ENCODE measurements at places on chromosomes 5 and 9.

DNA sequence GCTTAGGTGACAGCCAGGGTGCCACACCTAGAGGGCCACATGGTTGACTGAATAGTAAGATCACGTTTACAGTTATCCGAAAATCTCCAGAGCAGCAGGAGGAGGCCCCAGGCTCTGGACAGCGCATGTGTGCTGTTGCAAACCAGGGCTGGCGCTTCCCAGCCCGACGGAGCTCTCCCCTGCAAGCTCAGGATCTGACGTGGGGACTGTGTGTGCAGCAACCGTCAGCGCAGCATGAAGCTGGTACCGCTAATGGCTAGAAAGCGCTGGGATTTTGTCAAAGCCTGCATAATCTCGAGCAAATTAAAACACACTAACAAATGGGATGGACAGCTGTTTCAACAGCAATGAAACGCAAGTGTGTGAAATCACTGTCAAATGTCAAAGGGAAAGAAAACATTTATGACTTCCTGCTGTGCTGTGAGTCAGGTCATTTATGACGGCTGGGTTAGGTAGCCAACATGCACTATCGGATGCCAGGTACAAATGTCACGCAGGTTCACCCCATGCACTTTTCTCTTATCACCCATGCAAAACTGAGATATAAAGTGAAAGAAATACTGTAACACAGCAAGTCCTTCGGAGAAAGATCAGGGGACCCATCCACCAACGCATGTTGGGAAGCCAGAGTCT is 7.5 kb downstream of the SURF4 start:
- DNase-seq, result no peak

DNA sequence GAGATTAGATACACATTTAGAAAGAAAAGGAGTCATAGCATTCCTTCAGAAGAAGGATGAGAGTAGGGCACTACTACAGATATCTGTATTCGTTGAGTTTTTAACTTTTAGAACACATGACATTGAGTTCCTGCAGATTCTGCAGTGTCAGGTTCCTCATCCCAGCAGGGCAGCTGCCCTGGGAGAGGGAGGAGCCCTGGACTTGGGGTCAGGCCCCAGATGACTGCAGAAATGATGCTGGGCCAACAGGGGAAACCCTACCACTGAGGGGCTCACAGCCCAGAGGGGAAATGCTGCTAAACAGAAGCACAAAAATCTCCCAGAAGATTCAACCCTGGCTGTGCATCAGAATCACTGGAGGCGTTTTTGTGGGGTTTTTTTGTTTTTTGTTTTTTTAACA is 68.9 kb upstream of the TAF1L start:
- no peak for DNase-seq

DNA sequence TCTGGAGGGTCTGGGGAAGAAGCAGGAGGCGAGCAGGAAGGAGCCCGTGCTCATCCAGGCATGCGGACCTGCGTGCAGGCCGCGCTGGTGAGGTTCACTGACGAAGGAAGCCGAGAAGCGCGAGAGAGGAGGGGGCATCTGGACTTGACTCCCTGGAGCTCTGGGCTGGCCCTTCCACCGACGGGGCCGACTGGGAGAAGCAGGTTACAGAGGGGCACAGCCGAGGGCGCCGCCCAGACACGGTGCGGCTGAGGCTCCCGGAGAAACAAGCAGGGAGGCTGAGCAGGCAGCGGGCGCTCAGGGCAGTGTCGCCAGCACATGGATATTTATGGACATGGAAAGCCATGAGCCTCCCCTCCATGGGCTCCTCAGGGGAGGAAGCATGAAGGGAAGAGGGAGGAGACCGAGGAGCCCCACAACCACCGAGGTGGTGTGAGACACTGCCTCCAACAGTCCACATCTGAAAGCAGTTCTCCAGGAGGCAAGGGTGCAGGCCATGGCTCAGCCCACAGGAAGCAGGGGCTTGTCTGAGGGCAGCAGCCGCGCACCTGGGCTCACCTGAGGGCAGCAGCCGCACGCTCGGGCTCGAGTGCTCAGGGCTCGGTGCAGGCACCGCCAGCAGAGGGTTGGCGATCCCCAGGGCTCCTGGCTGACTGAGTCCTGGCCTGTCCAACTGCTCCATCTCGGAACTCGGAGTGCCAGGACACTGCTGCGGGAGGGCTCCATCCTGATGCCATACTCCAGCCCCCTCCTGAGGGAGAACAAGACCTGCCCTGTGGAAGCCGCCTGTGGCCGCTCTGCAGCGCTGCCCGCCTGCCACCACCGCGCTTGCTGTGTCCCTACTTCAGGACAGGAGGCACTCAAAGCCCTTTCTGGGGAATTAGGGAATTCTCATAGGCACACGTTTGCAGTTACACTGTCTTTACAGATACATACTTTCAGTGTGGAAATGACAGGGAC is 15.7 kb upstream of the INPP5E start:
- no peak for DNase-seq

DNA sequence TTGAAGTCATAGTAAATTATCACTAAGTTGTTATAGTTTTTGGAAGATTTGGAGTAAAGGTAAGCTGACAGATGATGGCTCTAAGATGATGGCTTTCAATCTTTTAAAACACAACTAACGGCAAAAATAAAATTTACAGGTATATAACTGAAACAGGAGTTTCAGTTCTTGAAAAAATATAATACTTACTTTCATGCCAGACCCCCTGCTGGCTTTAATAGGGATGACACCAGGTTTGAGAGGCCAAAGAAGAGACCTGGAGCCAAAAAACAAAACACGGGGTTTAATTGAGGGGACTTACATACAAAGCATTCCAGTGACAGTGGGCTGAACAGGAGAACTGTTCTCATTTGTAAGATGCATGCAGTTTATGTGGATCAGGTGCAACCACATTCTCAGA is 301.7 kb upstream of the PCSK5 start:
- DNase-seq, result no peak

GRCh38 chr5:2749514-2750025 is 1.9 kb downstream of the IRX2 start:
- no peak for DNase-seq

GRCh38 chr9:93244510-93245436 is 60.8 kb downstream of the WNK2 start:
- DNase-seq, result no peak

DNA sequence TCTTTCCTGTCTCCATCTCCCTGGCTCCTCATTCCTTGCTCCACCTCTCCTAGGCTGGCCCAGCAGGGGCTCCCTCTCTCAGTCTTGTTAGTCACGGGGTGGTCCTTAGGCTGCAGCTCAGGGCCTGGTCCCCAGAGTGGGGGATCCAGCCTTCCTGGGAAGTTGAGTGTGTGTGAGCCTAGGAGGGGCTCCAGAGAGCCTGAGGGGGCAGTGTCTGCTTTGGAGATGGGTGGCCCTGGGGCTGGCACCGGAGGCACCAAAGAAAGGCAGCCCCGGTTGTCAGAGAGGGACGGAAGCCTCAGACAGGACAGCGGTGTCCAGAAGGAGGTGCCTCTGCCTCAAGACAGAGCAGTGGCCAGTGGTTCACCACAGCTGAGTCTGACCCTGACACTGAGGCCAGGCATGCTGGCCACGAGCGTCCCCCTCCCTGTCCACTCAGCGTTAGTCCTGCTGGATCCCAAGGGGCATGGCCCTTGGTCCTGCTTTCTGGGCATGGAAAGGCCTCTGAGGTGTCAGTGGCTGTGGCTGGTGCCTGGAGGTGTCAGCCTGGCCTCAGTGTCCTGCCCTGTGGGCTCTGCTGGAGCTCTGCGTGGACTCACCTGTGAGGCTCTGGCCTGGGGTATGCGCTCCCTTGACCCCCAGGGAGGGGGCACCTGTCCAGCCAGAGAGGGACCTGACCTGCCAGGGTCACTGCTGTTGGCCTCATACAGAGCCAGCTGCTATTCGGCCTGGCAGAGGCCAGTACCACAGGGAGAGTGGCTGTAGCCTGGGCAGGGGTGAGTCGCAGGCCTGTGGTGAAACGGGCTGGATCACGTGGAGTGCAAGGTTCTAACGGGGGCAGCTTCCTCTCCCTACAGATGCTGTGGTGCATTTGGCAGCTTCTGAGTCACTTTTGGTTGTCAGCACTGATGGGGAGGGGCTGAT is 130.6 kb downstream of the CACNA1B start:
- DNase-seq, result no peak

- DNase-seq, result no peak
Measured at GRCh38 chr5:121872856-121873255, 21.2 kb downstream of the FTMT start.

DNA sequence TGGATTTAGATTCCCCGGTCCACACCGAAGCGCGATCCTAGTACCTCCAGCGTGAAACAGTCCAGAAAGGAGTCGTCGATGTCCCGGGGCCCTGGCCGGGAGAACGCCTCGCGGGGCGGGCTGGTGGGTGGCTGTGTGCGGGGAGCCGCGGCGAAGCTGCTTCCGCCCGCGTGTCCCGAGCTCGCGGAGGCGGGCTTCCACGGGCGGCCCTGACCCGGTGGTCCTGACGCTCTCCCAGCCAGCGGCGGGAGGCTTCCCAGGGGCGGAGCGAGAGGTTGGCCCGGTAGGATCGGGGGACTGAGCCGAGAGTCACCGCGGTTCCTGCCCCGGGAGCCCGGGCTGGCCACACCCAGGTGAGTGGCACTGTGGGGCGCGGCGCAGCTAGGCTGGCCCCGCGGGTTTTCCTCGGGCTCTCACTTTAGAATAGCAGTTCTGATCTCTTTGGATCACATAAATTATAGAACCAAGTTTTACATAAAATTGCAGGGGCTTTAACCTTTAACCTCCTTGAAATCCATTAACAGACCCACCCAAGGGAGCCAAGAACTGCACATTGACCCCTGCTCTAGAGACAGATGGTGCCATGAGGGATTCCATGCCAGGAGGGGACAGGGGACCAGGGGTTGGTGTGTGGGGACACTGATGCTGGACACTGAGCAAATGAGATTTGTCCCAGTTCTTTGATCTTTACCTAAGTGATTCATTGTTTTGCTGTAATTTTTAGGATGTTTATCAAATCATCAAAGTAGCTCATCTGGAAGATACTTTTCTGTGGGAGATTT is 29.2 kb upstream of the IL31RA start:
- DNase-seq, result peak; percentile 18
